ENCODE measurements at places on chromosomes 7 and 10. TPM values are rescaled to one million over a fixed set of nuclear protein-coding genes. Genes with fewer than 3 reads are reported as not detected.

DNA sequence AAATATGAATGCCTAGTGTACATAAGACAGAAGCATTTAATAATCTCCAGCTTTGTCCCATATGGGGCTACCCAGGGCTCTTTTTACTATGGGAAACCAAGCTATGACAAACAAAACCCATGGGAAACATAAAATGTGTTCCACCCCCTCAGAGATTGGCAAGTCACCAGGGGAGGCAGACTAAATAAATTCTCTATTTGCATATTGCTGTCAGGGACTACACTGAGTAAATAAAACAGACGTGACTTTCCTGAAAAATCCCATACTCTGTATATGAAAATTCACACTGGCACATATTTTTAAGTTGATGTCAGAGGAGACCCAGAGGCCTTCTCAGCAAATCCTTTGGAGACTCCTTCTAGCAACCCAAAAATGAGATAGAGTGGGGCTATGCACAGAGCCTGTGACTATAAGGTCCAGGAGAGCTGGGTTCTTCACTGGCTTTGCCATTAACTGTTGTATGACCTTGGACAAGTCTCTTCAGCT, 44.0 kb upstream of the HPSE2 start:
- peak; percentile 88 for DNase-seq

DNA sequence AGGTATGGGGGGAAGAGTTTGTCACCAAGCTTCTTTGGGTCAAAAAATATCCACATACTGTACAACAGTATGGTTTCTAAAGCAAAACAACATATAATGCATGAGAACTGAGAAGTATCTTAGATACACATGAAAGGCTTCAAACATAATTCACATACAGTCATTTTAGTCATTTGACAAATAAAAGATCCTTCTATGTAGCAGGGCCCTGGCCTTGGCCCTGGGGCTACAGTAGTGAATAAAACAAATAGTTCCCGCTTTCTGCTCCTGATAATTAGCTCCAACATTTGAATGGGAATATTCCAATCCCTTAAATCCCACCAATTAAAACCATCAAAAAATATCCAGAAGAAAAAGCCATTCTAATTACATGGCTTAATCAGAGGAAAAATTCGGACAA, 51.3 kb downstream of the MALSU1 start:
- DNase-seq, result peak; percentile 26

DNA sequence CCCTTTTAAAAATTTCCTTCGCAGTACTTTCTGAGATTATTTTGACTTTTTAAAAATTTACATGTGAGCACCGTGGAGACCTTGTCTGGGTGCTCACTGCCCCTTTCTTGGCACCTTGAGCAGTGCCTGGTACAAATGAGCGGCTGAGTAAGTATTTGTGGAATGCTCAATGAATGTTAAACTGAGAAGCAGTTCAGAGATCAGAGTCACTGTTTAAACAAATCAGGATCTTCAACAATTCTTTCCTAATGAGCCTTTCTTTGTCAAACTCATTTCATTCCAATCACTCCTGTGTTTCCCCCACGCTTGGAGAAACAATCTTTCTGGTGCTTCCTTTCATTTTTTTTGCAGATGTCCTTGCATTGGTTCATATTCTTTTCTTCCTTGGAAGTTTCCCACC, 611.3 kb upstream of the GALNT17 start:
- DNase-seq, result no peak

- no peak for DNase-seq
Observed at GRCh38 chr10:123639131-123639530, 27.0 kb upstream of the GPR26 start.

The ZPBP gene
- total RNA-seq, result not detected

All from PC-3 (cell line).